ENCODE measurements at places on chromosomes 11 and 22.

- DNase-seq: peak; percentile 33
Measured at GRCh38 chr11:119373921-119374631, 7.4 kb downstream of the USP2 start.

GRCh38 chr11:47977623-47978022 is 2.7 kb upstream of the PTPRJ start:
- DNase-seq: no peak

GRCh38 chr11:59141673-59142460 is 789 bp upstream of the FAM111A start:
- no peak for DNase-seq

GRCh38 chr11:113935858-113936257 is 31.3 kb downstream of the HTR3B start:
- no peak for DNase-seq

GRCh38 chr11:24574461-24574860 is 77.6 kb downstream of the LUZP2 start:
- no peak for DNase-seq

DNA sequence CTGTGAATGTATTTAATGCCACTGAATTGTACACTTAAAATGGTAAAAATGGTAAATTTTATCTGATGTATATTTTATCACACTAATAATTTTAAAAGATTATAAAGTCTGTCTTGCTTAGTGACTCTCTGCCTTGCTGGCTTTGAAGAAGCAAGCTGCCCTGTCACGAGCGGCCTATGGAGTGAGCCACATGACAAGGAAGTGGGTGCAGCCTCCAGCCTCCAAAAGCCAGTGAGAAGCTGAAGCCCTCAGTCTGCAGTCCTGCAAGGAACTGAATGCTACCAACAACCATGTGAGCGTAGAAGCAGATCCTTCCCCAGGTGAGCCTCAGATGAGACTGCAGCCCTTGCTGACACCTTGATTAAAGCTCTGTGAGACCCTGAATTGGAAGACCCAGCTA is 20.0 kb downstream of the C11orf24 start:
- DNase-seq: no peak

GRCh38 chr22:48754611-48755058 is 1073.0 kb downstream of the BRD1 start:
- DNase-seq: no peak

DNA sequence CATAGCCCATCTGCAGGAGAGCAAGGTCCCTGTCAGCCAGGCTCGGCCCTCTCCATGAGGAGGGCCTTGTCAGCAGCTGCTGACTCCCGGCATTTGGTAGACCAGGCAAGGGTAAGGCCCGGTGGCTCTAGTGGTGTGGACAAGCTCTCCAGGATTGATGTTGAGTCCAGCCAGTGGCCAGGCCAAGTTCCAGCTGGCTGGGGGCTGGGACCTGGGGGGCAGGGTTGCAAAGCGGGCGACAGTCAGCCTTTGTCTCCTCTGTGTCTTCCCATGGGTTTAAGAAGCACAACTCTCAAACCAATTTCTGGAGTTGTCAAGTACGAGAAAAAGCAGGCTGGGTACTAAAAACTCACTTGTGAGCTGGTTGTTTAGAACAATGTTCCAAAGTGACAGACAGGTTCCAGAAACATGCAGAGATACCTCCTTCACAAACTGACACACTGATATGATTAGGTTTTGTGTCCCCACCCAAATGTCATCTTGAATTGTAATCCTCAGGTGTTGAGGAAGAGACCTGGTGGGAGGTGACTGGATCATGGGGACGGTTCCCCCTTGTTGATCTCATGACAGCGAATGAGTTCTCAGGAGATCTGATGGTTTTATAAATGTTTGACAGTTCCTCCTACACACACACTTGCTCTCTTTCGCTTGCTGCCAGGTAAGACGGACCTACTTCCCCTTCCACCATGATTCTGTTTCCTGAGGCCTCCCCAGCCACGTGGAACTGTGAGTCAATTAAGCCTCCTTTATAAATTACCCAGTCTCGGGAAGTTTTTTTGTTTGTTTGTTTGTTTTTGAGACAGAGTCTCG is 52.3 kb upstream of the SERPIND1 start:
- DNase-seq: no peak

- DNase-seq: no peak
Measured at GRCh38 chr22:21861264-21861848, 6.1 kb downstream of the MAPK1 start.

GRCh38 chr22:31393893-31394292 is 5.5 kb upstream of the DRG1 start:
- no peak for DNase-seq

- DNase-seq: no peak
Measured at GRCh38 chr11:14673824-14674405, 30.3 kb downstream of the PDE3B start.

GRCh38 chr11:79439886-79440570 is 802 bp downstream of the TENM4 start:
- no peak for DNase-seq

- no peak for DNase-seq
Measured at GRCh38 chr11:69001243-69002081, 11.6 kb downstream of the MRGPRF start.

DNA sequence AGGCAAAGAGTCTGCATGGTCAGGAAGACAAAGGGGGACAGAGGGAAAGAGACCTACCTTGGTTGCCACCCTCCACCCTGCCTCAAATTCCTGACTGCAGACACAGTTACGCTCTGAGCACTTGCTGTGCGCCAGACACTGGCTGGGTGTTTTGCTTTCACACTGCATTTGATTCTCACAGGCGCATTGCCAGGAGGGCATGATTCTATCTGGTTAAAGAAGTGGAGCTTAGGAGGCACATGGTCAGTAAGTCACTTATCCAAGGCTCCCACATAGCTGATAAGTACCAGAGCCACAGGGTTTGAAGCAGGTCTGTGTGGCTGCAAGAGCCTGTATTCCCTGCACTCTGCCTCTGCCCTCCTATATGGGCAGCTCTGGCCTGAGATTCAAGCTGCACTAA is 103.9 kb downstream of the TIMP3 start:
- no peak for DNase-seq

- DNase-seq: no peak
Measured at GRCh38 chr11:104973616-104974015, 5.2 kb upstream of the CASP4 start.

- no peak for DNase-seq
Measured at GRCh38 chr22:40258501-40258915, 80.8 kb downstream of the TNRC6B start.

DNA sequence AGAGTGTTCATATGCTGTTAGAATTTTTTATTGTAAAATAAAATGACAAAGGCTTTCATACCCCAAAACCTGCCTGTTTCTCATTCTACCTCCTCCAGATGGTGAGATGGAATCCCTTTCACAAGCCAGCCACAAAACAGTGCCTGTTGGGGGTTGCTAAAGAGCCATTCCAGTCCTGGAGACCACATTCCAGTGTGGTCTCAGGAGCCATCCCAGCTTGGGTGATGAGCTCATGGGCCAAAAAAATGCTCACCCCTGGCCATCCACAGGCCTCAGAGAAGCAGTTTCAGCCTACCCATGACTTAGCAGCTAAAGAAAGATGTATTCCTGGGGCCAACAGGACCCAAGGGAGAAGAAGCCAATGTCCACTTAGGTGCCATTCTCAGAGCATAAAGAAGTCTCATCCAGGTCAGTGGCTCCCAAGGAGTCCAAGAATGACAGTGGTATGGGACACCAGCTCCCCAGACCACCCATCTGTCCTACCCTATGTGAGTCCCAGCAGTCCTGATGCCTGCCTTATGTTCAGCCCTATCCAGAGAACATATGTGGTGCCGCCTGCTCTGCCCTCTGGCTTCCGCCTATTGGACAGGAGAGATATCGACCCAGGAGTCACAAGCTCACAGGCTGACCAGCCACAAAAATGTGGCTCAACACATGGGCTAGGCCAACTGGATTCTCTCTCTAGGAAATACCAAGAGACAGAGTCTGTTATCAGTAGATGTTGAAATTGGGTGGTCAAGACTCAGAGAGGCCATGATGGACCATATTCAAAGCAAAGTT is 26.4 kb downstream of the C11orf91 start:
- no peak for DNase-seq

DNA sequence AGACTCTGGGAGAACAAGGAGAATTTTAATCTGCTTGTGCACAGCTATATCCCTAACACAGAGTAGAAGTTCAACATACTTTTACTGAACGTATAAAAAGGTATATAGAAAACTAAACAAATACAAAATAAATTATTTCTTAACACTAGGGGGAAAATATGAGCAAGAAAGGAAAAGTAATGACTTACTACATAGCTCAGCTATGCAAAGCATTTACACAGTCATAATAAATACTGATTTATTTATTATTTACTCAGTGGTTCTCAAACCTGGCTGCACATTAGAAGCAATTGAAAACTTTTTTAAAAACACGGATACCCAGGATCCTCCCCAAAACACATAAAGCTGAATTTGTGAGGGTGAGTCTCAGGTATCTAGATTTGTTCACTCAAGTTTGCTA is 182.5 kb downstream of the TTC28 start:
- no peak for DNase-seq

DNA sequence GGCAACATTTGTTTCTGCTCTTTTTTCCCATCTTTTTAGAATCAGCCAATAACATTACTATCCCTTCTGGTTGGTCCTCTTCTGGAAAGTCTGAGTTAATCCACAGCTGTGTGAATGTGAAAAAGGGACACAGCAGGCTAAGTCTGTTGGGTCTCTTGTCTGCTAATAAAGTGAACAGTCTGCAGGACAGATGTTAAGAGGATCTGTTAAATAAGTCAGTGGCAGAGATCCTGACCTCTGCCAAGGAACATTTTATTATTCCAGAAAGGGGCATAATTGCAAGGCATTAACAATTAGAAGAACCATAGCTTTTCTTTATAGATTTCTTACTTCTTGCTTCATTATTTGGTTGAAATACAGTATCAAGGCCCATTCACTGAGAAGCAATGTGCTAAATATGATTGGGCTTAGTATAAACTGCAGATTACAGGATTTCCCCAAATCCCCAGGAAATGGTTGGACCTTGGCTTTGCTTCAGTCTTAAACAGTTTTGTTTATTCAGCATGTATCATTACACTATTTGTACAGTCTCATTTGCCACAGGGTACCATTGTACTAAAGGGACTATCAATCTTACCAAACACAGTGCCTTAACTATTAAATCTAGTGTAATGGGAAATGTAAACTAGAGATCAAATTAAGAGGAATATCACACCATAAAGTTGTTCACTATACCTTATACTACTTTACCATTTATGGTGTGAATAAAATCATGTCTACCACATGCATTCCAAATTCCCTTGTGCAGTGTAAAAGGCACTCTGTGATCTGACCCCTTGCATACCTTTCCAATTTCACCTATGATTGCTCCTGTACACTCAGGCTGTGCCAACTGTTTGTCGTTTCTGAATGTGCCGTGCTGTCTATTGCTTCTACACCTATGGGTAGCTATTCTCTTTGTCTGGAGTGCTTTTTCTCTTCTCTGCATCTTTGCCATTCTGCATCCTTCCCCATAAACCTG is 274.0 kb downstream of the SOX6 start:
- no peak for DNase-seq

- DNase-seq: no peak
Measured at GRCh38 chr22:46580940-46581537, 39.1 kb upstream of the GRAMD4 start.

GRCh38 chr11:121652971-121653370 is 200.2 kb upstream of the SORL1-AS1 start:
- no peak for DNase-seq

GRCh38 chr11:71204294-71204693 is 48.1 kb downstream of the SHANK2 start:
- DNase-seq: no peak

- DNase-seq: no peak
Measured at GRCh38 chr22:35977136-35977535, 51.5 kb downstream of the RBFOX2 start.

GRCh38 chr11:101446238-101446637 is 137.6 kb downstream of the TRPC6 start:
- no peak for DNase-seq

DNA sequence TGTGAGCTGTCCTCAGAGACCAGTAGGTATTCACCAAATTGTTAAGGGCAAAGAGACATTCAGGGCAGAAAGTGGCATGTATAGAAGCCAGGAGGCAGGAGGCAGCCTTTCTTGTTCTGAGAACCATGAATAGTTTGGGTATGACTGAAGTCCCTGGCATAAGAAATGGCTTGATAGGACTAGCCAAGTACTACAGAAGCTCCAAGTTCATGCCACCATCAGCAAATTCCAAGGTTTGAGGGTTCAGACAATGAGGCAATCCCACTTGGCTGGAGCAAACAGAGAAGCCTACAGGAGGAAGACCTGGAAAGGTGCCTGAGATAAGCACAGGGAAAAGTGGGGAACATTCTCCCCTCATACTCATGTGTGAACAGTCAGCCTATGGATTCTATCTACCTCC is 25.8 kb downstream of the XRRA1 start:
- DNase-seq: no peak

DNA sequence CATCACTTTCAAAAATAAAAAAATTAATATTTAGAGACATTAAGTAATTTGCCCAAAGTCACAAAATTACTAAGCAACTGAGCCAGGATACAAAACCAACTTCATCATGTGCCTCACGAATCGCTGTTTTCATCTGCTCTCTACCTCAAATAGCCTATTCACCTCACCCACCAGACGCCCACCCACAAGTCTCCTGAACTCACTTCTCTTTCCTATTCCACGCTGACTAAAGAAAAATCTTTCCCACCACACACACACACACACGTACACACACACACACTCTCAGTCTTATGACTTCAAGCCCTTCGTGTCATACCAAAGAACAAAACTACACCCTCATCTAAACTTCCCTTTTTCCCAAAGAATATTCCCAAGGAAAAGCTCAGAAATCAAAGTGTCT is 2.2 kb downstream of the OR8B12 start:
- no peak for DNase-seq

GRCh38 chr11:69145050-69145380 is 10.7 kb upstream of the SMIM38 start:
- DNase-seq: no peak

- DNase-seq: no peak
Measured at GRCh38 chr22:21823740-21824444, 43.6 kb downstream of the MAPK1 start.

DNA sequence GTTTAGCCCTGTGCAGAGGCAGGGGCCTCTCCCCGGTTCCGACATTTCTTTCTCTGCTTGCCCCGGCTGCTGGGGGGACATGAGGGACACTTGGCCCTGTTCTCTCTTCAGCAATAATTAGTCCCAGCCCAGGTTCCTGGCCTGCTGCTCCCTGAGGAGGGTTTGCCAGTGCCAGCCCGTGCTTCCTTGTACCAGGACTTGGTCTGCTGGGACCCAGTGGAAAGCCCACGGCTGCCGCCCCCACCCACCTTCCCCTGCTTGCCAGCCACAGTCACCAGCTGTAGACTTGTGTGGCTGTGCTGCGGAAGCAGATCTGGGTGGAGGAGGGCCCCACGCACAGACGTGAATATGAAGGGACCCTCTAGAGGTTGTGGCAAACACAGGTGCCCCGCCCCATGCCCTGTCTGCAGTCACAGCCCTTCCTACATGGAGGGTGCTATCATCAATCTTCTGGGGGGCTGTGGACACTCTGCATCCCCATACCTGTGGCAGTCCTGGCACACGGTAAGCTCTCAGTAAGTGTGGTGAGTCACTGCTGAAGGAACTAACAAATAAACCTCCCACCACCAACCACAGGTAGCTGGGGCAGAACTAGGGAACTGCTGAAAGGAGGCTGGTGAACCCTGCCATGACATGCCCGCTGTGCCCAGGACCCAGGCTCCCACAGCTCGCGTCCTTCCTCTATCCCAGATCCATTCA is 949 bp downstream of the TP53AIP1 start:
- DNase-seq: no peak

Data from NK-92 treated with Interleukin-12 subunit alpha and Interleukin-12 subunit beta, amount 100 ng/mL, for 24 hours (cell line).